Activated T-helper 1 cell treated with anti-CD3 and anti-CD28 coated beads, Interleukin-12 subunit alpha, Interleukin-12 subunit beta, Interleukin-2, Interleukin-4 antibody, amounts not matched to agents 30 ng/mL and 10 ng/mL and 1 ng/mL, durations not matched to agents 14 hours and 24 hours and 36 hours (primary cell): ENCODE measurements at places on chromosomes 13 and 19. TPM values are rescaled to one million over a fixed set of nuclear protein-coding genes. Genes with fewer than 3 reads are reported as not detected.

Gene ZNF274
- 18.2 and 21.2 TPM in 2 replicates for total RNA-seq

Gene ZNF541
- total RNA-seq = 0.05 and 0.39 TPM in 2 replicates

Gene CD37
- 129 and 138 TPM in 2 replicates for total RNA-seq

Gene ANGPTL8
- not detected in 2 replicates for total RNA-seq
